ENCODE measurements at places on chromosomes 1 and 21. TPM values are rescaled to one million over a fixed set of nuclear protein-coding genes. Genes with fewer than 3 reads are reported as not detected.

Gene LRRC53
- not detected for total RNA-seq

Gene SPRR2A
- not detected for total RNA-seq

Gene LY9
- total RNA-seq = 24.7 TPM

Gene PTBP2
- total RNA-seq = 14.2 TPM

Gene RGS7
- not detected for total RNA-seq

Gene LCE1A
- not detected for total RNA-seq

Gene B3GALT2
- total RNA-seq = 0.63 TPM

Gene AKT3
- total RNA-seq = 23.9 TPM

Gene SDHC
- total RNA-seq = 151 TPM

Gene RNU1-2
- total RNA-seq = 2,232 TPM

Gene SH2D1B
- total RNA-seq = not detected

Gene VWA5B1
- not detected for total RNA-seq

Gene F13B
- total RNA-seq = not detected

Gene ATF6
- 17.1 TPM for total RNA-seq

Gene FH
- total RNA-seq = 75.9 TPM

Gene LCE3D
- total RNA-seq = not detected

Gene RAP1GAP
- total RNA-seq = 0.13 TPM

Gene RAB42
- total RNA-seq = not detected

Gene EVA1B
- 12.3 TPM for total RNA-seq

Gene CIART
- 2.0 TPM for total RNA-seq

Gene PM20D1
- 0.55 TPM for total RNA-seq

Gene PLA2G2C
- total RNA-seq = not detected

Gene GABPB2
- total RNA-seq = 32.7 TPM

Gene PSEN2
- total RNA-seq = 3.0 TPM

Gene CYP4Z1
- not detected for total RNA-seq

Gene CRP
- total RNA-seq = not detected

Gene DHRS3
- total RNA-seq = 89.5 TPM

Gene EPHA8
- not detected for total RNA-seq

Gene FCGR3A
- total RNA-seq = 0.50 TPM

Gene SLAMF1
- total RNA-seq = 50.1 TPM

Gene ADAMTSL4
- not detected for total RNA-seq

Gene GJB5
- not detected for total RNA-seq

Gene HSPB7
- total RNA-seq = not detected

Gene ENAH
- total RNA-seq = not detected

Gene AZIN2
- total RNA-seq = 12.0 TPM

Gene C8B
- total RNA-seq = not detected
